ENCODE measurements at places on chromosomes 4 and X. TPM values are rescaled to one million over a fixed set of nuclear protein-coding genes. Genes with fewer than 3 reads are reported as not detected.

- H3K36me3 ChIP-seq, result no peaks in the 10 kb centered on the region
- no peak for DNase-seq
- H3K27ac ChIP-seq, result no peak overlapping the region
- peaks cover 2% of the 10 kb centered on the region for H3K4me1 ChIP-seq
These were observed 32.9 kb downstream of the TMEM150C start for GRCh38 chr4:82528868-82529267.

DNA sequence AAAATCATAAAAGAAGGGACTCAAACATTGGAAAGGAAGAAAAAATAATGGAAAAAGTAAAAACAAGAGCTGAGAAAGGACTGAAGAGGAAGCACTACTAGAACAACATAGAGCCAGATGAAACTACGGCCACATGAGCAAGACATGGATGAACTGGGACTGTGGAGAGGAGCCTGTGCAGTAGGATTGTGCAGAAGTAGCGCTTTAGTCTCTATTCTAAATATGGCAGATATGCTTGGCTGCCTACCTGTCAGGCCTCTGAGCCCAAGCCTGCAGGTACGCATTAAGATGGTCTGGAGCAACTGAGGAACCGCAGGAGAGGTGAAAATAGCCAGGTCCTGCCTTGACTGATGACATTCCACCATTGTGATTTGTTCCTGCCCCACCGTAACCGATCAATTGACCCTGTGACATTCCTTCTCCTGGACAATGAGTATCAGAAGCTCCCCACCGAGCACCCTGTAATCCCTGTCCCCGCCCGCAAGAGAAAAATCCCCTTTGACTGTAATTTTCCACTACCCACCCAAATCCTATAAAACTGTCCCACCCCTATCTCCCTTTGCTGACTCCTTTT, 154.3 kb downstream of the CAMK2D start:
- DNase-seq, result no peak
- H3K36me3 ChIP-seq, result peaks cover 5% of the 10 kb centered on the region
- no peak overlapping the region for H3K27ac ChIP-seq
- no peaks in the 10 kb centered on the region for H3K27me3 ChIP-seq
- H3K4me3 ChIP-seq, result no peak overlapping the region

DNA sequence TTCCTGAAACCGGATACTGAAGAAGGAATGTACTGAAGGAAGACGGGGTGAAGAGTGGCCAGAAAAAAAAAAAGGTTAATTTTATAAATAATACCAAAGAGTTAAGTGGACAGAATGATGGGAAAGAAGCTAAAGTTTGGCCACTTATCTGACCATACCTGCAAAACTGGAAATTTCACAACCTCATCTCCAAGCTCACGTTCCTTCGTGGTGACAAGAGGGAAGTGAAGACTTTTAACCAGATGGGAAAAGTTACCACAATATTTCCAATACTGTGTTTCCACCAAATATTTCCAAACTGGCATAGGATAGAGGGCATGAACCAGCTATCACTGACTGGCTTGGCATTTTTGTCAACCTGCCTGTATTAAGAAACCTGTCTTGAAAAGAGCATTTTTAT, 56.4 kb downstream of the MAML3 start:
- H3K27ac ChIP-seq, result peak overlapping the region; percentile 54
- no peaks in the 10 kb centered on the region for H3K27me3 ChIP-seq
- H3K36me3 ChIP-seq, result no peaks in the 10 kb centered on the region

DNA sequence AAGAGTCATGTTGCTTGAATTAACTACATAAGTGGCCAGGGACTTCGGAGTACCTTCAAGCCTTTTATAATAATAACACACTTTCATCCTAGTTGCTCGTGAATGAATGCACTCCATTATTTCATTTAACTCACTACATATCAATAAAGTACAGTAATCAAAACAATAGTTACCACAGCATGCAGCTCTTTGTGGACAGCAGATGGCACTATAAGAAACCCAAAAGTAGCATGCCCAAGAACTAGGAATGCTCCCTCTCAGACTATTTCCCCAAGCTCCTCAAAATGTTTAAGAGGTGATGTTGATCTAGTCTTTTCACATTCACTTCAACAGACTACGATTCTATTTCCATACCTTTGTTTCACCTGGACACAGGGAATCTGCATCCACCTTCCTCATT, 500.8 kb upstream of the DIAPH2 start:
- no peaks in the 10 kb centered on the region for H3K36me3 ChIP-seq
- no peak overlapping the region for H3K27ac ChIP-seq
- H3K4me1 ChIP-seq, result no peaks in the 10 kb centered on the region
- no peak overlapping the region for H3K4me3 ChIP-seq
- peak; percentile 35 for DNase-seq

- no peaks in the 10 kb centered on the region for H3K27me3 ChIP-seq
- no peak overlapping the region for H3K4me3 ChIP-seq
- no peak overlapping the region for H3K27ac ChIP-seq
- no peaks in the 10 kb centered on the region for H3K4me1 ChIP-seq
These were observed 631.1 kb upstream of the CPEB2 start for GRCh38 chr4:14371131-14371530.

GRCh38 chr4:41538887-41539498, 1.0 kb downstream of the LIMCH1 start:
- peaks cover 71% of the 10 kb centered on the region for H3K4me1 ChIP-seq
- H3K27ac ChIP-seq, result peak overlapping the region; percentile 80
- H3K4me3 ChIP-seq, result peak overlapping the region; percentile 30
- no peak for DNase-seq
- no peaks in the 10 kb centered on the region for H3K36me3 ChIP-seq
- no peaks in the 10 kb centered on the region for H3K27me3 ChIP-seq

GRCh38 chr4:151169223-151169622, 69.8 kb downstream of the RPS3A start:
- peaks cover 12% of the 10 kb centered on the region for H3K36me3 ChIP-seq
- DNase-seq, result peak; percentile 98
- peaks cover 12% of the 10 kb centered on the region for H3K4me1 ChIP-seq
- H3K4me3 ChIP-seq, result no peak overlapping the region
- no peaks in the 10 kb centered on the region for H3K27me3 ChIP-seq

- H3K36me3 ChIP-seq, result no peaks in the 10 kb centered on the region
- no peak overlapping the region for H3K27ac ChIP-seq
- no peaks in the 10 kb centered on the region for H3K4me1 ChIP-seq
These were observed 19.3 kb downstream of the TMEM154 start for GRCh38 chr4:152660526-152660925.

DNA sequence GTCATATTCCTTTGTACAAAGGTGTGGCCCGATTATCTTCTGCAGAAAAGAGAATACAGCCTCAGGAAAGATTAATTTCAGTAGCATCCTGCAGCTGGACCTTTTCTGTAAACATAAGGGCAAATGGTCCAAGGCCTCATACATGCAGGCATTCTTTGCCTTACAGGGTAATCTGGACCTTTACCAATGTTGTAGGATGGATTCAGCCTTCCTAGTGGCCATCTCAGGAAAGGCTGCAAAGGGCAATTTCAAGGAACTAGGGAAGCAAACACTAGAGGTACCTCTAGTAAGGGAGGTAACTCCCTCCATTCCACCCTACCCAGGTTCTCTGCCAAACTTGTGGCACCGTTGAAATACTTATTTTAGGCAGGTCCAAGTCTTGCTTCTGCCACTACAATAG, 43.0 kb downstream of the UGT2B28 start:
- H3K4me3 ChIP-seq, result no peak overlapping the region
- no peak overlapping the region for H3K27ac ChIP-seq
- DNase-seq, result no peak
- no peaks in the 10 kb centered on the region for H3K27me3 ChIP-seq

DNA sequence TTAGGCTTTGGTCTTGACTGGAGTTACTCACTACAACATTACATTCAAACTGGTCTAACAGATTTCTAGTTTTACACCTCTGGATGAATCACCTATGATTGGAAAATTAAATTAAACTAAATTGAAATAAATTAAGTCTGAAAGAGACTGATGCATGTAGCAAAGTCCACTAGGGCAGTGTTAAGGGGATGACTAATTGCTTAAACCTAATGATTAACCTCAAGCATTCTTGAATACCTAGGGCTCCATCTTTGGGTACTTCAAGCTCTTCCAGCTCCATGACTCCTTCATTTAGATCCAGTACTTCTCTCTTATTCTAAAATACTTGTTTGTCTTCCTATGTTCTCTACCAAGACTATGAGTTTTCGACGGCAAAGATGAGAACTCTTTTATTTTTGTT, 86.8 kb downstream of the SH2D1A start:
- H3K36me3 ChIP-seq, result no peaks in the 10 kb centered on the region
- H3K4me3 ChIP-seq, result no peak overlapping the region
- no peaks in the 10 kb centered on the region for H3K27me3 ChIP-seq
- H3K4me1 ChIP-seq, result no peaks in the 10 kb centered on the region
- DNase-seq, result no peak
- H3K27ac ChIP-seq, result no peak overlapping the region

DNA sequence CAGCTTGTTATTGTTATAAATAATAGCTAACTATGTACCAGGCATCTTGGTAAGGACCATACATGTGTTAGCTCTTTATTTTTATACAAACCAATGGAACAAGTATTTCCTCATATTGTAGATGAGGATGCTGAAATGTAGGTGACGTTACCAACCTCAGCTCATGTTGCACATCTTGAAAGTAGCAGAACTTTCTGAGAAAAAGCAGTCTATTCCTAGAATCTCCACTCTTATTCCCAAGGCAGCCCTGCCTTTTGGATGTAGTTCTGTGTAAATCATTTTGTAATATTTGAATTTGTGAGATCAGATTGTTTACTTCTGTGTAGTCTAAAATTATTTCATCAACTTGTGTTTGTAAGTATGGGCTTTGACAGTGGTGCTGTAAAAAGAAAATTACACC, 5.3 kb downstream of the FHDC1 start:
- no peak for DNase-seq
- no peak overlapping the region for H3K4me3 ChIP-seq
- H3K27ac ChIP-seq, result no peak overlapping the region
- peaks cover 7% of the 10 kb centered on the region for H3K36me3 ChIP-seq
- H3K27me3 ChIP-seq, result no peaks in the 10 kb centered on the region
- H3K4me1 ChIP-seq, result peaks cover 14% of the 10 kb centered on the region

DNA sequence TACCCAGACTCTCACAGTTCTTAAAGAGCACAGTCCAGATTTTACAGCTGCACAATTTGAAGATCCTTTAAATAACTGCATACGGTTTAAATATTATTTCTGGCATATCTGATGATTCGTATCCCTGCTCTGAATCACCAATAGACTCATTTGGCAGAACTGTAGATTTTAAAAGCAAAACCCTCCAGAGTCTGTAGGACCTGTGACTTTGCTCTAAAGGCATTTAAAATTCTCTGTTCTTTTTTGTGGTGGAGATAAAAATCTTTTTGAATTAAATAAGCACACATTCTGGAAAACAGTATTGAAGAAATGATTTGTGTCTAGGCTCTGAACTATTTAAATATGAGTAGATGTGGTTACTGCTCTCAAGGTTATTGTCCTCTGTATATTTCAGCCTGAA, 246.2 kb upstream of the PITX2 start:
- DNase-seq, result no peak
- no peak overlapping the region for H3K4me3 ChIP-seq

- no peak overlapping the region for H3K4me3 ChIP-seq
- no peak for DNase-seq
- no peak overlapping the region for H3K27ac ChIP-seq
- no peaks in the 10 kb centered on the region for H3K36me3 ChIP-seq
These were observed 12.8 kb upstream of the IQSEC2 start for GRCh38 chrX:53294024-53294648.

GRCh38 chrX:150527108-150527507, 41.3 kb upstream of the MTM1 start:
- no peaks in the 10 kb centered on the region for H3K36me3 ChIP-seq
- H3K27ac ChIP-seq, result no peak overlapping the region
- H3K27me3 ChIP-seq, result no peaks in the 10 kb centered on the region
- no peaks in the 10 kb centered on the region for H3K4me1 ChIP-seq

GRCh38 chr4:79917246-79917645, 155.8 kb downstream of the ANTXR2 start:
- H3K4me1 ChIP-seq, result no peaks in the 10 kb centered on the region

GRCh38 chr4:7677086-7677485, 242.4 kb upstream of the PSAPL1 start:
- H3K27me3 ChIP-seq, result no peaks in the 10 kb centered on the region
- H3K27ac ChIP-seq, result no peak overlapping the region
- no peaks in the 10 kb centered on the region for H3K4me1 ChIP-seq
- H3K4me3 ChIP-seq, result no peak overlapping the region

GRCh38 chr4:129623233-129623875, 527.4 kb downstream of the C4orf33 start:
- no peaks in the 10 kb centered on the region for H3K36me3 ChIP-seq
- no peaks in the 10 kb centered on the region for H3K4me1 ChIP-seq
- no peak for DNase-seq
- no peak overlapping the region for H3K4me3 ChIP-seq
- H3K27me3 ChIP-seq, result no peaks in the 10 kb centered on the region
- no peak overlapping the region for H3K27ac ChIP-seq

GRCh38 chrX:86455495-86455894, 307.2 kb downstream of the DACH2 start:
- no peaks in the 10 kb centered on the region for H3K27me3 ChIP-seq
- H3K27ac ChIP-seq, result no peak overlapping the region
- H3K4me1 ChIP-seq, result no peaks in the 10 kb centered on the region
- H3K4me3 ChIP-seq, result no peak overlapping the region
- no peak for DNase-seq
- H3K36me3 ChIP-seq, result no peaks in the 10 kb centered on the region

- H3K36me3 ChIP-seq, result no peaks in the 10 kb centered on the region
- H3K27me3 ChIP-seq, result peaks cover 50% of the 10 kb centered on the region
- H3K4me3 ChIP-seq, result peak overlapping the region; percentile 27
- no peaks in the 10 kb centered on the region for H3K4me1 ChIP-seq
- peak; percentile 21 for DNase-seq
- no peak overlapping the region for H3K27ac ChIP-seq
These were observed 2.6 kb downstream of the NLGN4X start for GRCh38 chrX:6225911-6226595.

GRCh38 chr4:79923281-79923680, 149.7 kb downstream of the ANTXR2 start:
- no peaks in the 10 kb centered on the region for H3K27me3 ChIP-seq
- no peak overlapping the region for H3K27ac ChIP-seq
- H3K4me3 ChIP-seq, result no peak overlapping the region
- no peaks in the 10 kb centered on the region for H3K4me1 ChIP-seq

GRCh38 chr4:165537028-165537648, 158.3 kb downstream of the CPE start:
- DNase-seq, result peak; percentile 79
- no peak overlapping the region for H3K27ac ChIP-seq
- H3K4me3 ChIP-seq, result no peak overlapping the region
- H3K4me1 ChIP-seq, result no peaks in the 10 kb centered on the region
- no peaks in the 10 kb centered on the region for H3K36me3 ChIP-seq

GRCh38 chr4:3335982-3336381, 43.2 kb downstream of the RGS12 start:
- no peak overlapping the region for H3K4me3 ChIP-seq
- no peaks in the 10 kb centered on the region for H3K27me3 ChIP-seq
- H3K36me3 ChIP-seq, result peaks cover 7% of the 10 kb centered on the region
- DNase-seq, result no peak
- H3K4me1 ChIP-seq, result peaks cover 5% of the 10 kb centered on the region

DNA sequence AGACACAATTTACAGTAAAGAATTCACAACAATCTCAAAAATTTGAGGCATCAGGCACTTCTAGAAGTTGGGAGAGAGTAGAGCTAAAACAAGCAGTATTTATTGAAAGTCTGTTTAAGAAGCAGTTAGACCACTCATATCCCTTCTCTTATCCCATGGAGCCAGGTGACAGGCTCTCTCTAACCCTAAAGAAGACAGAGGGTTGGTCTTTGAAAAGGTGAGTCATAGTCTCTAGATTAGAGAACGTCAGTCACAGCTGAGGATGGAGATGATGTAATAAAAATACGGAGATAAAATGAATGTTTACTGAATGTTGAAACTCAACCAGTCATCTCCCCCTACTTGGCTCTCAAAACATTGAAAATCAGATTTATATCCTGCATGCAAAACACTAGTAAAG, 223.8 kb downstream of the CHIC2 start:
- H3K27me3 ChIP-seq, result no peaks in the 10 kb centered on the region

SOX3 gene
- 0.09 TPM for total RNA-seq

SRPX gene
- total RNA-seq, result 44.9 TPM

CSAG3 gene
- not detected for total RNA-seq

USP27X gene
- total RNA-seq, result 4.3 TPM

FRG1 gene
- total RNA-seq, result 28.5 TPM

GPR119 gene
- total RNA-seq, result not detected

HTRA3 gene
- total RNA-seq, result 18.6 TPM
